Naive thymus-derived CD4-positive, alpha-beta T cell (primary cell): ENCODE measurements at places on chromosomes 4 and X. TPM values are rescaled to one million over a fixed set of nuclear protein-coding genes. Genes with fewer than 3 reads are reported as not detected.

GRCh38 chr4:100340512-100341485 lies 150.5 kb upstream of the DDIT4L start:
- DNase-seq: no peak

DNA sequence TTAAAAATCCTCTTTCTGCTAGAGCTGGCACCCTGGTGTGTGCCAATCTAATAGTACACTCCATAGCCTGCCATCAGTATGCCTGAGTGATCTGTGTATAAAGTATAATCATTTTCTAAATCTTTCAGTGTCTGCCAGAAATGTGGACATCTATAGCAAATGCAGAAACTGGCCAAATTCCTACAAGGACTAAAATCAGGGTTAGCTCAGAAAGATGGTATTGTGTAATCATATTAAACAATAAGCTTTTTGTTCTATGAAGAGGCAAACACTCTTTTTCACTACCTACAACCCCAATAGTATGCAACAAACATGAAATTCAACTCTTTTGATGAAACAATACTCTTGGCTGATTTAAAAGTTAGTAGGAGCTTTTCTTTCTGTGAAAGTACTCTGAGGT lies 7.7 kb upstream of the TXLNG start:
- no peak for DNase-seq

DNA sequence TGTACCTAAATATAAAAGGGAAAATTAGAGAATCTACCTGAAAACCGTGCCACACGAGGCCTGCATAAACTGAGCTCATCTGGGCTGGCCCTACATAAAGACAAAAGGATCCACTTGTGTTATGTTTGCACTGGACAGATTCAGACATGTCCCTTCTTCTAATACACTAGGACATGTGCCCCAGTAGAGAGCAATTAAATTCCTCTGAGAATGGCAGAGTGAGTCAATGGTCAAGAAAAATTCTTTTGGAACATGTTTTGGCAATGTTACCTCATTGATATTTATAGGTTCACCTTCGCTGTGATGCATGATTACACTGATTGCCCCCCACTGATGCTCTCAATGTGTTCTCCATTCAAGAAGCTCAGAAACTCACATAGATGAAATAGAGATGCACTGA lies 95.2 kb downstream of the MANBA start:
- no peak for DNase-seq

DNA sequence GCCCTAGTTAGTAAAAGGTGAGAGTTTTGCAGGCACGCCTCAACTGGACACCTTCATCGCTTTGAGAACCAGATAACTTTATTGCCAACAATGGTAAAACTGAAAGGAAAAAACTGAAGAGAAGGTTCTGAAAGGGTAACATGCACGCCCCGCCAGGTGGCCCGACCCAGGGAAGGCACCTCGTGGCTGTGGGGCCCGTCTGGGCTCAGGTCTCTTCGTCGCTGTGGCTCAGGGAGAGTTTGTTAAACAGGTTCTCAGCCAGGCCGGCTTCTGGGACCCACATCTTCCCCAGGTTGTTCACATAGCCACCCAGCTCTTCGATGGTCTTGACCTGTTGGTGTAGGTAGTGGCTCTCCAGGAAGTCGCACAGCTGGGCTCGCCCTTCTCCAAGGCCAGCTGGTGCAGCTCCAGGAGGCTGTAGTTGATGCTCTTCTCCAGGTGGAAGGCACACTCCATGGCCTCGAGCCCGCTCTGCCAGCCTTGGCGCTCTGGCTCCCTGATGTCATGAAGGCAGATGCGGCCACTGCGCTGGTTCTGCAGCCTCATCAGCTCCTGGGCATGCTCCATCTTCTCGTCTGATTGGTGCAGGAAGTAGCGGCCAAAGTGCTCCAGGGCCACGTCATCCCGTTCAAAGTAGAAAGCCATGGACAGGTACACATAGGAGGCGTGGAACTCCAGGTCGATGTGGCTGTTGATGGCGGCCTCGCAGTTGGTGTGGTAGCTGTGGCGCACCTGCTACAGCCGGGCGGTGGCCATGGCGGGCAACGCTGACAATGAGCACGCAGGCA lies 69.7 kb downstream of the FAM47C start:
- no peak for DNase-seq

DNA sequence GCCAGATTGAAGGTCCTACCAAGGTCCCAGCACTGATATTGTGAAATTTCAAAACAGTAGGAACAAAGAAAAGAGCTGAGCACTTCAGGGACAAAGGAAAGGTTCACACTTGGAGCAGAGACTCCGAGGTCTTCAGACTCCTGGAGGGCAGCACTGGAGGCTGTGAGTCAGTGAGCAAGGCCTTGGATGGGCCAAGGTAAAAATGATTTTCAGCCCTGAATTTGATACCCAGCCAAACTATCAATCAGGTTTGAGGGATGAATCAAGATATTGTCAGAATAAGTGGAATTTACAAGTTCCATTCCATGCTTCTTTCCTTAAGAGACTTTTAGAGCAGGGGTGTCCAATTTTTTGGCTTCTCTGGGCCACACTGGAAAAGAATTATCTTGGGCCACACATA lies 111.7 kb downstream of the ADRA2C start:
- DNase-seq: no peak

The CRMP1 gene
- not detected for total RNA-seq

- DNase-seq: no peak
These were observed 44.3 kb downstream of the SPATA18 start for GRCh38 chr4:52095374-52095773.

The ENOPH1 gene
- 20.7 TPM for total RNA-seq
